ENCODE measurements at places on chromosomes 1 and 21. TPM values are rescaled to one million over a fixed set of nuclear protein-coding genes. Genes with fewer than 3 reads are reported as not detected.

The SFN gene
- 2.0 TPM for total RNA-seq

DNA sequence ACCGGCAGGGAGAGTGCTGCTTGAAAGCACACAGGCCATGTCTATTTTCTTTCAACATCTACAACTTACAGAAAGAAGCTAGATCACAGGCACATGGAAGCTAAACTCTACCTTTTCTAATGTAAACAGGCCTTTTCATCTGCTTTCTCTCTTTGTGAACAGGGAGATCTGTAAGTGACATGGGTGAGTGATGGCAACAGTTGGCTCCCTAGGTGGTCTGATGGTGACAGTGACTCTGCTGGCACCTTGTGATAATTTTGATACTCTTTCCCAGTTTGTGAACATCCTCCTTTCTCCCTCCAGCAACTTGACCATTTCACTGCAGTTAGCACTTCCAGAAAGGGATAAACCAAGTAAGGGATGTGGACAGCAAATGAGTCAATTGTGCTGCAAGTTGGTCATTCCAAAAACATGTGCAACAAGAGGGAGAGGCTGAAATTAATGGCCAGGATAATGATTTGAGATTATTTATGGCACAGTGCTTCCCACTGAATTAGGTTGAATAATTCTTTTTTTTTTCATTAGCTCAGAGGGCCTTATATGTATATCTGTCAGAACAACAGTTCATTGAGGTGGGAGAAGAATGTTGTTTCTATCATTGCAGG lies 89.5 kb downstream of the XCL2 start:
- no peak overlapping the region for H3K27ac ChIP-seq
- DNase-seq: no peak

DNA sequence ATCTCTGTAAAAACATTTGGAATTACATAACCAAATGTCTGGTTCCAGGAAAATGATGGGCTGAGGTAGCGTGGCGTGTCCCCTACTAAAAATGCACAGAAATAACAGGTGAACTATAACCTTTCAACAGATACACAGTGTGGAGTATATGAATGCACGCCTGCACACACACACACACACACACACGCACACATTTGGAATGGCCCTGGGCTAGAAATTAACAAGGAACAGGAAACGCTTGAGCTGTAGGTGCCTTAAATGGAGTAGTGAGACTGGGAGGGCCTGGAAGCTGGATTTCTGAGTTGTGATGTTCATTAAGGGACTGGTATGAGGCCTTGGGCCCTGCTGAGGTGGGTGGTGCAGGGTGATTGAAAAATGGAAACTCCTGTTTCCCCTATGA lies 246.5 kb upstream of the C1orf174 start:
- no peaks in the 10 kb centered on the region for H3K36me3 ChIP-seq
- H3K27me3 ChIP-seq: peaks cover 6% of the 10 kb centered on the region
- no peaks in the 10 kb centered on the region for H3K4me1 ChIP-seq
- H3K4me3 ChIP-seq: no peak overlapping the region
- no peak overlapping the region for H3K27ac ChIP-seq
- DNase-seq: no peak

- H3K36me3 ChIP-seq: no peaks in the 10 kb centered on the region
- no peaks in the 10 kb centered on the region for H3K27me3 ChIP-seq
- DNase-seq: no peak
- no peak overlapping the region for H3K4me3 ChIP-seq
- H3K27ac ChIP-seq: no peak overlapping the region
- no peaks in the 10 kb centered on the region for H3K4me1 ChIP-seq
These were observed 11.9 kb upstream of the DUSP10 start for GRCh38 chr1:221753828-221754188.

DNA sequence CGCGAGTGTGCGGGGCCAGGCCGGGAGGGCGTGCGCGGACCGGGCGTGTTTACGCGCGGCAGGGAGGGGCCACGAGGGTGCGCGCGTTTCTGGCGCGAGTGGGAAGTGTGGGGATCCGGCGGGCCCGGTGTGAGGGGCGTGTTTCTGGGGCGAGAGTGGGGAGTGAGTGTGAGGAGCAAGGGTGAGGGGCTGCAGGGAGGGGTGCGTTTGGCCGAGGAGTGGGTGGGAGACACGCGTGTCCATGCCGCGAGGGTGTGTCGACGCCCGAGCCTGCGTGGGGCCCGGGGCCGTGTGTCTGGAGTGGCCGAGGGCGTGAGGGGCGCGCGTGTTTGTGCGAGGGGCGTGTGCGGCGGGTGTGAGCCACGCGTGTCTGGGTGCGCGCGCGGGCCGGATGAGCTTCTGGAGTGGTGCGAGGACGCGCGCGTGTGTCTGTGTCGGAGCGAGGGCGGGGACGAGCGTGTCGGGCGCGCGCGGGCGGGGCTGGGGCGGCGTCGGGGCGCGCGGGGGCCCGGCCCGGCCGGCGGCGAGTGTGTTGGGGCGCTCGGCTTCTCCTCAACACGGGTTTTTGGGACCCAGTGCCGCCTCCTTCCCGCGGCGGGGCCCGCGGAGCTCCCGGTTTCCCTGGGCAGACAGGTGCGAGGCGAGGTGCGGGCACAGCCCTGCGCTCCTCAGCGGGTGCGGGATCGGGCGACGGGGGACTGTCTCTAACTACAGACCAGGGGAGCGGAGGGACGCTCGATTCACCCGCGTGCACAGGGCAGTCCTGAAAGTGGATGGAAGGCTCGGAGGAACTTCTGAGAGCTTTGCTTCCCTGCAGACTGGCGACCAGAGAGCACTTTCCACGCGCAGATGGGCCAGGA lies 65.8 kb upstream of the VAMP3 start:
- DNase-seq: peak; percentile 52
- H3K36me3 ChIP-seq: no peaks in the 10 kb centered on the region
- H3K4me1 ChIP-seq: peaks cover 20% of the 10 kb centered on the region
- peaks cover 60% of the 10 kb centered on the region for H3K27me3 ChIP-seq
- peak overlapping the region; percentile 54 for H3K4me3 ChIP-seq

GRCh38 chr1:59509341-59509875 lies 212.5 kb downstream of the FGGY start:
- H3K4me1 ChIP-seq: no peaks in the 10 kb centered on the region
- no peaks in the 10 kb centered on the region for H3K27me3 ChIP-seq
- DNase-seq: no peak
- H3K4me3 ChIP-seq: no peak overlapping the region
- no peaks in the 10 kb centered on the region for H3K36me3 ChIP-seq
- no peak overlapping the region for H3K27ac ChIP-seq

DNA sequence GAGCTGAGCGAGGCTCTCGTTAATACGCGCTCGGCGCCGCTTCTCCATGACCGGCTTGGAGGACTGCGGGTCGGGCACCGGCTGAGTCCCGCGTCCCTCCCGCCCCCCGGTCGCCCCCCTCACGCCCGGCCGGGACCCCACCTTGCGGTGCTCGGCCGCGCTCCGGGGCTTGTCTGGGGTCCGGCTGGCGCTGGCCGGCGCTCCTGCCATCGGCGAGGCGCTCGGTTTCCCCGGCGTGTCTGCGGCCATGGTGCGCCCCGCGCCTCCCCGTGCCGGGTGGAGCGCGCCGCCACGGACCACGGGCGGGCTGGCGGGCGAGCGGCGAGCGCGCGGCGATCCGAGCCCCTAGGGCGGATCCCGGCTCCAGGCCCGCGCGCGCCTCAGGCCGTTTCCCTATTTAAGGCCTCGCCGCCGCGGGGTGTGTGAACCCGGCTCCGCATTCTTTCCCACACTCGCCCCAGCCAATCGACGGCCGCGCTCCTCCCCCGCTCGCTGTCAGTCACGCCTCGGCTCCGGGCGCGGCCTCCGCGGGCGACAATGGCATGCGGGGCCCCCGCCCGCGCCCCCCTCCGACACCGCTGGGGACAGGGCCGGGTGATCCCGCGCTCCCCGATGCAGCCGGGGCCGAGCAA lies at the start of gene HES4:
Gene HES4, minus strand, starts transcription at position 373 of the 632 bp plus-strand sequence. Its CDS starts 124 bp downstream, at position 249.
- peaks cover 50% of the 10 kb centered on the region for H3K4me1 ChIP-seq
- H3K36me3 ChIP-seq: no peaks in the 10 kb centered on the region
- H3K27ac ChIP-seq: no peak within 1 kb of the TSS
- peak; percentile 61 for DNase-seq

- no peak overlapping the region for H3K27ac ChIP-seq
- no peak overlapping the region for H3K4me3 ChIP-seq
- no peaks in the 10 kb centered on the region for H3K27me3 ChIP-seq
- peaks cover 95% of the 10 kb centered on the region for H3K36me3 ChIP-seq
- no peak for DNase-seq
These were observed 17.6 kb downstream of the UTP25 start for GRCh38 chr1:209845408-209845725.

DNA sequence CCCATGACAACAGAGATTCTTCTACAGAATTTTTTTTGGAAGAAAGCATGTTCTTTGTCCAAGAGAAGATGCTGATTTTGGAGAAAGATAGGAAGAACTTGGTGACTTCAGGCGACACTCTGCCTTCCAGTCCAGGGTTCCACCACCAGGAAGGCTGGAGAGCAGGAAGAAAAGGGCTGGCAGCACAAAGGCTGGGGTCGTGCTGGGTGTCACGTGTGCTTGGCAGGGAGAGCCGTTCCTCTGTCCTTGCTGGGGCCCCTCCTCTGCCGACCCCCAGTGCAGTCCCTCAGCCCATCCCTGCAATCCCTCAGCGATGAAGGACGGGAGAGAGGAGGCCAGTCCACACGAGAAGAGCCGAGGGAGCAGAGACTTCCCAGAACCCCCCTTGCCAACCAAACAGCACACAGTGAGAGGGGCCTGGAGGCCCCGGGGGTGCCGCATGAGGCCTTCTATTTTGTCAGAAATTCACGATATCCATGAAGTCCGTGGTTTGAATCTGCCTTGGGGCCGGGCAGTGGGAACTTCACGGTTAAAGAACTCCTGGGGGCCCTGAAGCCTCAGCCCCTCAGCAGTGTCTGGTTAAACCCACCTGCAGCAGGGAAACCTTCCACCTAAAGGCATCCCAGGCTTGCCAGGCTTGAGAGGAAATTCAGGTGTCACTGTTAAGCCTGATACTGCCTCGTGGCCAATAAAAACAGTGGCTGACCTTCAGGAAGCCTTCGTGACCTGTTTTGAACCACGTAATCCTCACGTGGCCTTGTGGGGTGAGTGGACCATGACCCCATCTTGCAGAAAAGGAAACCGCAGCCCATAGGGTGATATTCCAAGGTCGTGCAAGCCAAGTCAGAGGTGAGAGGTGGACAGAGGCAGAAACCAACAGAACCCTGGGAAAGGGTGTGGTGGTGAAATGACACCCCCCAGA lies 3.4 kb downstream of the KRTAP10-12 start:
- H3K4me1 ChIP-seq: no peaks in the 10 kb centered on the region
- H3K36me3 ChIP-seq: no peaks in the 10 kb centered on the region
- H3K4me3 ChIP-seq: no peak overlapping the region

The PRKAA2 gene
- not detected for total RNA-seq

- H3K36me3 ChIP-seq: no peaks in the 10 kb centered on the region
- DNase-seq: no peak
- H3K27ac ChIP-seq: no peak overlapping the region
- H3K4me1 ChIP-seq: no peaks in the 10 kb centered on the region
These were observed 19.8 kb downstream of the NPR1 start for GRCh38 chr1:153698020-153698922.

DNA sequence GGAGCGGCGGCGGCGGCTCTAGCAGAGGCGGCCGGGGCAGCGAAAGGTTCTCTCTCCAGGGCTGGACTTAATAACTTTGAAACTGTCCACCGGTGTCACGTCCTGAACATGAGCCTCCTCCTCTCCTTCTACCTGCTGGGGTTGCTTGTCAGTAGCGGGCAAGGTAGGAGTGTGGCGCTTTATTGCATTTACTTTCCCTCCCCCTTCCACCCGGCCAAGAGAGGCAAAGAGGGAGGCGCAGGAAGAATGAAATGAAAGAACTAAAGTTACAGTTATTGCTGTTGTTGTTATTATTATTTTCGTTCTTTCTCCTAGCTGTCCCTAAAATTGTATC lies 214 bp downstream of the NCAM2 start:
- DNase-seq: no peak
- H3K27ac ChIP-seq: no peak overlapping the region
- H3K4me1 ChIP-seq: peaks cover 16% of the 10 kb centered on the region
- H3K36me3 ChIP-seq: no peaks in the 10 kb centered on the region
- H3K4me3 ChIP-seq: peak overlapping the region; percentile 44

DNA sequence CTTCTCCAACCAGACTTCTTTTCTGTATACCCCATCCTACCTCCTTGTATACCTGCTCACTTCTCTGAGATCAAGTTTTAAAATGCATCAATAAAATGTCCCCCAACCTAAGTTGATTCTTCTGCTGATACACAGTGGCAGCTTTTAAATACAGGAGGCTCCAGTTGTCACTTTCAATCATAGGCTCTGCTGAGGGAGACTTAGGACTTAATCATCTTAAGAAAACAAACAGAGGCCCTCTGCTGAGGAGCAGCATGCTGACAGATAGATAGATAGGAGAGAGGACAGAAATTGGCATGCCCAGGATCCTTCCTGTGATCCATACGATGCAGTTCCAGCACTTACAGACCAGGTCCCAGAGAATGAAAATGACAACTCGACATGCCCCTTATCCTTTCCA lies 311.0 kb upstream of the PROX1 start:
- H3K27ac ChIP-seq: no peak overlapping the region
- no peaks in the 10 kb centered on the region for H3K4me1 ChIP-seq
- no peaks in the 10 kb centered on the region for H3K27me3 ChIP-seq
- no peaks in the 10 kb centered on the region for H3K36me3 ChIP-seq
- H3K4me3 ChIP-seq: no peak overlapping the region
- no peak for DNase-seq

DNA sequence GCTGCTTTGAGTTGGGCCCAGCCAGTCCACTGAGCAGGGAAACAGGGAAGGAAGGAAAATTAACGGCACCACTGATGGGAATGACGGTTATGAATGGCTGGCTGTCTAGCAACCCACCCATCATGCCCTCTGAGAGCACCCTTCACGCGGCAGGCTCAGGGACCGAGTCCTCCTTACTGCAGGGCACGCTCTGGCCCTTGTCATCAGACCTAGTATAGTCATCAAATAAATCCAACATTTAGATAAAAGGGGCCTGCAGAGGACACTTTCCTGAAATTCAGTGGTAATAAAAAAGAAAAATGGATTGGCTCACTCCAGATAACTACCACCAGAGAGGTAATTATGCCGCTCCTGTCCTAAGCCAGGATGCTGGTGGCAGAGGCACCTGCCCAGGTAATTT lies 509.4 kb downstream of the MATN1 start:
- H3K27me3 ChIP-seq: no peaks in the 10 kb centered on the region
- no peaks in the 10 kb centered on the region for H3K4me1 ChIP-seq
- no peak overlapping the region for H3K4me3 ChIP-seq
- DNase-seq: no peak
- no peaks in the 10 kb centered on the region for H3K36me3 ChIP-seq

The C1orf167 gene
- total RNA-seq: not detected

The ANGPTL3 gene
- not detected for total RNA-seq

The GPA33 gene
- total RNA-seq: 5.0 TPM

The TLCD4 gene
- 0.11 TPM for total RNA-seq

DNA sequence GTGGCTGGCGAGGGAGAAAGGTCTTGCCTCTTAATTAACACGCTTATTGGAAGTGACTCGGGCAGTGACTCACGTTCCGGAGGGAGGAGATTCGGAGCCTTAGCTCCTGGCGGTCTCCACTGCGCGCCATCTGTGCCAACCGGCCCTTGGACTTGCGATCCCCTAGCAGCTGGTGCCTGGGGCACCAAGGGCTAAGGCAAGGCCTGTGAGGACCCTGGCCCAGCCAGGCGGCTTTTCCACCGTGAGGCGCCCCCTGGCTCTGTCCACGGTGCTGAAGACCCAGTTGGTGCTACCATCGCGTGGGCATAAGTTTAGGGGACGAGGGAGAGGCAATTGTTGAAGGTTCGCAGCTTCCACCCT lies 1.3 kb upstream of the SYT6 start:
- peaks cover 72% of the 10 kb centered on the region for H3K27me3 ChIP-seq
- no peak overlapping the region for H3K4me3 ChIP-seq
- H3K36me3 ChIP-seq: no peaks in the 10 kb centered on the region
- H3K4me1 ChIP-seq: peaks cover 30% of the 10 kb centered on the region
- H3K27ac ChIP-seq: no peak overlapping the region

Data from CD4-positive, alpha-beta T cell (primary cell).